CD4-positive, alpha-beta T cell treated with Interleukin-4 for 1 hour (primary cell): ENCODE measurements at places on chromosomes 2 and 18.

DNA sequence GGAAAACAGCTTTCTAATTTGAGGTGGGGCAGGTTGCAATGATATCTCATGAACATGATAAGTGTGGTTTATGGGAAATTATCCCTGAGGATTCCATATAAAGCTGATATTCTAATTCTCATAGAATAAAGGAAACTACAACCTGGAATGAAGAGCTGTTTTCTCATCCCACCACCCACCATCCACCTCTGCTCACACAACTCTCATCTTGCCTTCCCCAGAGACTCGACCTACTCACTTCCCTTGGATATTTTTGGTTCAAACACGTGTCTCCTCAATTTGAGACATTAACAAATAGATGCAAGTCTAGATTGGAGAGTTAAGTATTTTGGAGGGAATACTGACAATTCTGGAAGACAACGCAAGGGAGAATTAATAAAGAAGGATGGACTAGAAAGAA lies 490.9 kb downstream of the TMEM182 start:
- DNase-seq = no peak

DNA sequence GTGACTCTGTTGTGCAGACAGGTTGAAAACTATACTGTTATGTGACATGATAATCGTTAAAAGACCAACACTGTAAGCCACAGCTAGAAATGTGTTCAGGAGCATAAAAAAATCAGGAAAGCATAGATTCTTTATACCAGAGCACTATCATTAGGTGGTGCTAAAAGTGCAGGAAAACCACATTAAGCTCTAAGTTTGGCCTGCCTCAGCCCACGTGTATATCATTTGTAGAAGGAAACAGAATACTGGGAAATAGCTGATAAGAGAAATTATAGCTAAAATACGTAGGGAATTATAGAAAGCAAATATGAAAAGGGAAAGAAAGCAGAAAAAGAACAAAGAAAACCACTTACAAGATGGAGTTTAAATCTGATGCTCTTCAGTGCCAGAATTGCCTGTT lies 26.5 kb upstream of the C2orf74 start:
- DNase-seq = peak; percentile 35

DNA sequence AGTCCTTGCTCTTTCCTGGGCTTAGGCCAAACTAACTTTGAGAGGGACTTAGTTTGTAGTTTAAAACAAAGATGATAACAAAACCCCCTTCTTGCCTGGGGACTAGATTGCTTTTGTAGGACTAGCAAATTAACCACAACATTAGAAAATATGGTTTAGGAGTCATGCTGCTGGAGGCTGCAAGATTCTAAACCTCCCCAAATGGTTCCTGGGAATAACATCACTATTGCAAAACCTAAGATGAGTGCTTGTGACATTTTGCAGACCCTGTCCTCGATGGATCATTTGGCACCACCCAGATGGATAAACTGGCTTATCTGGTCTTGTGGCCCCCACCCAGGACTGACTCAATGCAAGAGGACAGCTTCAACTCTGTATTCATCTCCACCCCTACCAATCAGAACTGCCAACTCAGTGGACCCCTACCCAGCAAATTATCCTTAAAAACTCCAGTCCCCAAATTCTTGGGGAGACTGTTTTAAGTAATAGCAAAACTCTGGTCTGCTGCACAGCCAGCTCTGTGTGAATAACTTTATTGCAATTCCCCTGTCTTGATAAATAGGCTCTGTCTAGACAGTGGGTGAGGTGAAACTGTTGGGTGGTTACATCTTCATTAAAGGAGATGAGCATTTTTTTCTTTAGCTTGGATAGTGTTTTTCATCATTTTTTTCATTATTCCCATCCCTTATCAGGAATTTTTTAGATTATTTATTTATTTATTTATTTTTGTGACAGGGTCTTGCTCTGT lies 58.9 kb downstream of the SPTBN1 start:
- DNase-seq = no peak

DNA sequence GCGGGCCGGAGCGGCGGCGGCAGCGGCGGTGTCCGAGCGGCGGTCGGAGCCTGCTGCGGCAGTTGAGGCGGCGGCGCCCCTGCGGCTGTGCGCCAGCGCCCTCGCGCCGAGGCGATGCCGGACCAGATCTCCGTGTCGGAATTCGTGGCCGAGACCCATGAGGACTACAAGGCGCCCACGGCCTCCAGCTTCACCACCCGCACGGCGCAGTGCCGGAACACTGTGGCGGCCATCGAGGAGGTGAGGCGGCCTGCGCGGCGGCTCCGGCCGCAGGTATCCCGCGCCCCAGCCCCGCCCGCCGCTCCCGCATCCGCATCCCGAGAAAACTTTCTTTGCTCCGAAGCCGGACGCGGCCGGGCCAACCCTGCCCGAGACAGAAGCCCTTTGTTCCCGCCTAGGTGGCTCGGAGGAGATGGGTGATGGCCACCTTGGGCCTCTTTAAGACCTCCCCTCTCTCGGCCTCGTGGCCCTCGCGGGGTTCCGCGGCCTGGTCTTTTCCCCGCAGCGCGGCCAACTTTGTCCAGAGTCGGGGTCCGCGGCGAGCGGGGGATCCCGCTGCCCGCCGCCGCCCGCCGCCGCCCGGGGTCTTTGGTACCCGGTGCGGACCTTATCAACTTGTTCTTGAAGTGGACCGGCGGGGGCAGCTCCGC lies 504 bp downstream of the ASAP2 start:
- DNase-seq = no peak

- no peak for DNase-seq
Observed at GRCh38 chr2:107091163-107091864, 205.3 kb upstream of the ST6GAL2 start.

GRCh38 chr2:17604050-17604449 lies 63.6 kb downstream of the VSNL1 start:
- DNase-seq = no peak

DNA sequence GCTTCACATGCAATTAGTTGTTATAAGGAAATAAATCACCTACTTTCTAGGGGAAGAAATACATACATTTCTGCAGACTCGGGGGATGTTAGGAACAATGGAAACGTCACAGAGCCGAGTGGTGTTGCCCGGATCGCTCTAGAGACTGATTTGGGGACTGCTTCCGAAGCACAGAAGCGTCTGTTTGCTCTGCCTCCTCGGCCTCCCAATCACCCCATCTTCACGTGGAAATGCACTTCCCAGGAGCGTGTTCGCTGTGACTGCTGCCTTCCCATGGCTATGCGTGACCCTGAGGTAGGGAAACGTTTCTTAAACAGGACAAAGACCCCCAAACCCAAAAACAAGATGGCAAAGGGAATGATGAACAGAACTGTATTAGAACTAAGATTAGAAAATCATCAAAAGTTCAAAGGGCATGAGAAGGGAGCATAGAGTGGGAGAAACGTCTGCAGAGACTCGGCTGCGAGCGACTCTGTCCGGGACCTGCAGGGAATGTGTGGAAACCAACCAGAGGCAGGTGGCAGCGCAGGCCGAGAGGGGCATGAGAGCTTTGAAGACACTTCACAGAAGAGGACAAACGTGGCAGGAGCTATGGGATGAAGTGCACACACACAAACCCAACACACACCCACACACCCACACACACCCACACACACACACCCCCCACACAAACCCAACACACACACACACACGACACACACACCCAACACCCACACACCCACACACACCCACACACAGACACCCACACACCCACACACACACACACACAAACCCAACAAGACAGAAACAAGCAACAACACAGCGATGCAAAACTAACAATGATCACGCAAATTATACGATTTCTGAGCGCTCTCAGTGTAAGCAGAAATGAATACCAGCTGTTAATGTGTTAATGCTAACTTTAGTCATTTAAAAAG lies 41.3 kb downstream of the RTP5 start:
- DNase-seq = no peak

DNA sequence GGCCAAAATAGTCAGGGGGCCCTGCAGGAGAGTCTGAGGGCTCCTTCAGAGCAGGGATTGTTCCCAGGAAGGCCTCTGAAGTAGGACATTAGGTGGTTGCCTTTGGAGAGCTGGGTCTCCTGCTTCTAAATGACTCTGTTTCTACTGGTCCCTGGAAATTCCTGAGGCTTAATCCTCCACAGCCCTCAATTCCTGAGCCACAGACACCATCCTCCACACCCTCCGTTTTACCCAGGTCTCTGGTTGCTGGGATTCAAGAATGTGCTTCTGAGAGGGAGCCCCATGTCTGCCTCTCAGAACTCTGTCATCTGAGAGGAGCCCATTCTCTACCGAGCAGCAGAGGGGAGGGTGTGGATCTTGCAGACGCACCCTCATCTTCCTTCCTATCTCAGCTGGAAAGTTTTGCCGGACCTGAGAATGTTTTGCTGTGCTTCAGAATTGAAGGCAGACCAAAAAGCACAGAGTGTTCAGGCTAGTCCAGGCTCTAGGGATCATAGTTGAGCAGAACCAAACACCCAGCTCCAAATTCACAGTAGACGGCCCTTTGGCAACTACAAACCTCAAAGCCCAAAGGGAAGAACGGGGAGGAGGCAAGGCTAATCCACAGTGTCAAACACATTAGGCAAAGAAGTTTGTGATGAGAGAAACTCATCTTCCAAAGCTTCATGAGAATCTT lies 8.1 kb downstream of the VIT start:
- DNase-seq = no peak

DNA sequence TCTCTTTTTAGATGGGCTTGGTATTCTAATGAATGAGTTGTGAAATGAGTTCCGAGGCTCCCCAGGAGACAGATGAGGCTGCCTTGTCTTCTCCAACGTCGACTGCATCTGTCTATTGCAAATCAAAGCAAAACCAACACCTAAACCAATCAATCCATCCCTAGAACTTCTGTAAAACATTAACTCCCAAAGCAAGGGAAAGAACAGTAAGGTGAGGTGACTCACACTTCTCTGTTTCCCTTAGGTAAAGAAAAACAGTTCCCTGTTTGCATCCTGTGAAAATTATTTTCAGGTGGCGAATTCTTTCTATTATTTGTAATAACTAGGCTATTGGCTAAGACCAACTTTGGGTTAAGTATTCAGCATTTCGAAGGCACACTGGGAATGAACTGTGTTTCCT lies 249.4 kb downstream of the EPHA4 start:
- no peak for DNase-seq

- no peak for DNase-seq
Observed at GRCh38 chr2:216683846-216684245, 11.5 kb downstream of the IGFBP5 start.

DNA sequence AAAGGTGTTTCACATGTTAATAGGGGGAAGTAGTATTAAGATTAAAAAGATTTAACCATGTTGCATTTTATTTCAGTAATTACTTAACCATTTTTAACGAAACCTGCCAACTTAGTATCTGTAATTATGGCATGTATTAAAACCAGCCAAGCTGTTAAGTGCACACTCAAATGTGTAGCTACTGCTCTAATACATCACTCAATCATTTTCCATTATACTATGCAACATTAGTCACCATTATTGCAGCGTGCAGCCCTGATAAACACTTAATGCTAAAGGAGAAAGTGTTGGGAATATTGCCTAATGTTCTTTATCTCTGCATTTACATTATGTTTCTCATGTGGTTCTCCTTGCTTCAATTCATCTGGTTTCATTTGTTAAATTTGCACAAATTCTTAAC lies 745.9 kb upstream of the FAM98A start:
- no peak for DNase-seq

GRCh38 chr18:37547196-37547827 lies 18.3 kb downstream of the CELF4 start:
- no peak for DNase-seq

DNA sequence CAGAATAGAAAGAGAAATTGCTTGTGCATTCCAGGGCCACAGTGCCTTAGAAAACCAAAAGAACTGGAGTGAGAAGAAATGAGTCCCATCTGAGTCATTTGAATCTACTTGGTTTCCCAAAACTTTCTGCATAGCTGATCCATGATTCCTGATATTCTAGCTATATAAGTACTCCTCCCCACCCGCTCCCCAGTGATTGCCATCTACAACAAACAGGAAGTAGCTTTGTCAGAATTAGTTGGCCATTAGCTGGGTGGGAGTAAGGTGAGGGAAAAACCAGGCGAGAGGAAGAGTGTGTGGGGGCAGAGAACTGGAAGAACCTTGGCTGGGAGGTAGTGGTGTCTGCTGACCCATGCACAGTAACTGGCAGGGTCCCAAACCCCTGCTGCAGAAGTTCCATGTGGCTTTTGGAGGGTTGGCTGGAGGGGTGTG lies 122.1 kb downstream of the ACAA2 start:
- no peak for DNase-seq

- DNase-seq = no peak
Observed at GRCh38 chr2:174399171-174399570, 3.6 kb downstream of the SCRN3 start.

DNA sequence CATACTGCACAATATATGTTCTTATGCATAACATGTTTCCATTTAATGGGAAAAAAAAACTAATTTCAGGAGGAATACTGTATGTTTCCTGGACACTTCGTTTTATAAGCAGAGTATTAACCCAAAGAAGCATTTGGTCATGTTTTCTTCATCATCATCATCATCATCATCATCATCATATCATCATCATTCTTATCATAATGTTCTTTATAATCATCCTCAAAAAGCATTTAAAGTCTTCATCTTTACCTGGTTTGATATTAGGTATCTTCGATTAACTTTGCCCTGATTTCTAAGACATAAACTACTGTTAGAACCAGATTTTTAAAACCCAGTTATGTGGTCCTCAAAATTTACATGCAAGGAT lies 47.9 kb downstream of the ZEB2 start:
- DNase-seq = no peak

GRCh38 chr2:222862909-222863544 lies 2.2 kb downstream of the ACSL3 start:
- no peak for DNase-seq

- DNase-seq = no peak
Observed at GRCh38 chr18:51009072-51009471, 20.9 kb upstream of the SMAD4 start.

- no peak for DNase-seq
Observed at GRCh38 chr18:8140841-8141501, 468.3 kb upstream of the RAB12 start.

- no peak for DNase-seq
Observed at GRCh38 chr18:2312440-2312839, 258.9 kb downstream of the METTL4 start.

DNA sequence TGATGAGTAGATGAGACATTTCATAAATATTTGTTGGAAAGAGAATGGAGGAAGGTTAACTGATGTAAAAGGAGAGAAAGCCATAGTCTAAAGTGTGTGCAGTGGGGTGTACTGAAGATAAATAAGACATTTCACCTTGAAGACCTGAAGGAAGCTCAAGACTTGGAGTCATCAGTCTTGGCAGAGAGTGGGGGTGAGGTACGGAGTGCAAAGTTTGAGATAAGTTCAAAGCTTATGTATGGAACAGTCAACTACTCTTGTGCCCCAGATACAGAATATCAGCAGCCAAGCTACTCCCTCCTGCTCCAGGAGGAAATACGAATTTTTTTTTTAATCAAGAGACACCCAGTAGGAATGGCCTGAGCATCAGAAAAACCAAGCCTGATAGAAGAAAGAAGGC lies 30.3 kb upstream of the NEMP2 start:
- no peak for DNase-seq
